ENCODE measurements at places on chromosomes 11 and 22.

- DNase-seq, result peak; percentile 63
These were observed 18.1 kb upstream of the MYH9 start for GRCh38 chr22:36405671-36406538.

DNA sequence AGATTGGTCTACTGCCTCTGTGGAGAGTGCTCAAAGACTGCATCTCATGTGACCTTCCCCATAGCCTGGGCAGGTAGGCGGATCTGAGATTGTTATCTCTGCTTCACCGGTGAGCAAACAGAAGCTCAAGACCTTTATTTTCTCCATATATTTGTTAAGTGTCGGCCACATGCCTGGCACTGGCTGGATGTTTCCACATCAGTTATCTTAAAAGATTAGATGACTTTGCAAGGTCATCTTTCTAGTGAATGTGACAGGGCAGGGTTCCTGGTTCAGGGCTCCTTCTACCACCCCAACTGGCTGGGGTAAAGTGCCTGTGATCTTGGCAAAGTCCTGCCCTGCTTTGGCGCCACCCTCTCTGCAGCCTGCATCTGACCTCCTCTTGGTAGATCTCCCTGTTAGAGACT is 125.0 kb downstream of the CCDC81 start:
- peak; percentile 84 for DNase-seq

DNA sequence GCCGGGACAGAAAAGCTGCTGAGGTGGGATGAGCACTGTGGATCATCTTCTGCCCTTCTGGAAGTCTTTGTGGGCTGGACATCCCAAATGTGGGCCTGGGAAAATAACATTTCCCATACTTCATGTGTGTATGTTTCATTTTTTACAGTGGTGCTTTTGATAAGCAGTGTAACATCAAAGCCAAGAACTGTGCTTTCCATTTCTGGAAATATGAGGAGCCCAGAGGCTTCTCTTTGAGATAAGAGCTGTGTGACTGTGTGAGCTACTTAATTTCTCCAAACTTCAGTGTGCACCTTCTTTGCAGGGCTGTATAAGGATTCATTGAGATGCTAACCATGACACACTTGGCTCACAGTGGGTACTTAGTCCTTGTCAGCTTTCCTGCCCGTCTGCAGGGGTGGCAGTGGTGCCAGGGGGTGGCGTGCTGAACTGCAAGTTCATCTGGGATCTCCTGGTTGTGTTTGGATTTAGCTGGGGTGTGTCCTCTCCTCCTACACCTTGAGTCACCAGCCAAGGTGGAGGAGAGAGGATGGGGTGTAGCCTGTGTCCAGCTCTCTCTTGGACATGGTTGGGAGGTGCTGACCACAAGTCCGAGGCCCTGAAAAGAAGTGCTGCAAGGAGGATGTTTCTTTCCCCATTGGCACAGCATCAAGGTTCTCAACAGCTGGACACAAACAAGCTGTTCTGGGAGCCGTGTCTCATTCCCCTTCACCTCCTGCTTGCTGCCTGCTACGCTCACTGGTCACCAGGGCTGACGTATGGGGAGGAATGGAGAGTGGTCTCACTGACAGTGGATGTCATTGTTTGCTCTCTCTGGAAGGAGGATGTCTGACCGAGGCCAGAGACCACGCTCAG is 139.4 kb downstream of the TEAD1 start:
- peak; percentile 39 for DNase-seq

DNA sequence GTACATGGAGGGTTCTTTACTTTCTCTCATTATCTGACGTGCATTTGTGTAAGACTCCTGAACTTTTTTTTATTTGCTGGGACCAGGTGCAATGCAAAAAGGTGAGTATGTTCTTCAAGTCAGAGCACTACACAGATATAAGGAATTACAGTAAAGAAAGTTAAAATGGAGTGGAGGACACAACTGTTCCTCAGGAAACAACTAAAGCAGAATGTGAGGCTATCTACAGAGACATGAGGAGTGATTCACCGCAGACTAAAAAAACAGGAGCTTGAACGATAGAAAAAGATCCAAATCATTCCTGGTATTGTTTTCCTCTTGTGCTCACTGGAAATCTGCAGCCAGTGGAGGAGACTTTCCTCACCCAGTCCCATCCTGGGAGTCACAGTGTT is 106.2 kb downstream of the ABTB2 start:
- DNase-seq, result no peak

GRCh38 chr11:46326813-46327416 is 20.3 kb upstream of the DGKZ start:
- no peak for DNase-seq

DNA sequence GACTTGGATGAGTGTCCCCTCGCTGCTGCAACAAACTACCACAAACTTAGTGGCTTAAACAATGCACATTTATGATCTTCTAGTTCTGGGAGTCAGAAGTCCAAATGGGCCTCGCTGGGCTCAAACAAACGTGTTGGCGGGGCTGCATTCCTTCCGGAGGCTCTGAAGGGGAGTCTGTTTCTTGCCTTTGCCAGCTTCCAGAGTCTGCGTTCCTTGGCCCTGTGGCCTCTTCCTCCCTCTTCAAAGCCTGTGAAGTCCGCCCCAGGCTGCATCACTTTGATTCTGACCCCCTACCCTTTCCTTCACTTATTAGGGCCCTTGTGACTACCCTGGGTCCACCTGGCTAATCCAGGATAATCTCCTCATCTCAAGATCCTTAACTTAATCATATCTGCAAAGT is 80.3 kb upstream of the NECTIN1 start:
- DNase-seq, result no peak

DNA sequence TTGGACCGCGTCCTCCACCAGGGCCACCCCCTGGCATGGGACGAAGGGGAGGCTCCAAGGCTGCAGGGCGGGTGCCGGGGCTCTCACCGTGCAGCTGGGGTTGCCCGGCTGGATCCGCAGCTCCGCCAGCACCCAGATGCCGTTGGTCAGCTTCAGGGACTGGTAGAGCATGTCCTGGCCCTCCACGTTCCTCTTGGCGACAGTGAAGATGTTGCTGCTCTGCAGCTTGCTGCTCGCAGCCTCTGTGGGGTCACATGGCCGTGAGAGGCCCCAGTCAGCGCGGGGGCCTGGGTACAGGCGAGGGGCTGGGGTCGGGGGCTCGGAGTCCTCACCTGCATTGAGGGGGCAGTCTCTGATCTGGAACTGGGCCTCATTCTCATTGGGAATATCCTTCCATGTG is 14.8 kb upstream of the RASL10A start:
- no peak for DNase-seq

DNA sequence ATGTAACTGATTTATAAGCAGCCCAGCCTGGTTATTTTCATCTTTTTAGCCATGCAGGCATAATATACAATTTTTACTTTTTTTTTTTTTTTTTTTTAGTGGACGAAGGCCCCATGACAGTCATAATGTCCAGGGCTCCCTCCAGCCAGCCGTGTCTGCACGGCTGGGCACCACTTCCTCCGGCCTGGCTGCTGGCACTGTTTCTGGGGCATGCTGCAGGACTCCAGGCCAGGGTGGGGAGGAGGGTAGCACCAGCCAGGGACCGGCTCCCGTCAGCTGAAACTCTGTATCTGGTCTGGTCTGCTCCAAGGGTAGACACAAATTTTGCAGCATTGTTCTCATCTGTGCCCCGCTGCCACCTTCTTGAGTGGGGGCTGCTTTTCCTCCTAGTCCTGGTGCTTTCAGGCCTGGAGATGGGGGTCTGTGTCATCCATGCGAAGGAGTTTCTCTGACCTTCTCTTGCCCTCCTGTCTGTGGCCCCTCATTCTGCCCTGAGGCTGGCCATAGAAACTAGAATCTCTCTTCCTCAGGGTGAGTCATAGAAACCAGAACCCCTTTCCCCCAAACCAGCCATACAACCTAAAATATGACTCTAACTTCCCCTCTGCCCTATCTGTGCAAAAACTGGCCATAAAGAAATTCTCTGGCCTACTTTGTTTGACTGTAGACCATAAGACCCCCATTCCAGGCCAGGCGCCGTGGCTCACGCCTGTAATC is 9.2 kb upstream of the RRP7A start:
- no peak for DNase-seq

DNA sequence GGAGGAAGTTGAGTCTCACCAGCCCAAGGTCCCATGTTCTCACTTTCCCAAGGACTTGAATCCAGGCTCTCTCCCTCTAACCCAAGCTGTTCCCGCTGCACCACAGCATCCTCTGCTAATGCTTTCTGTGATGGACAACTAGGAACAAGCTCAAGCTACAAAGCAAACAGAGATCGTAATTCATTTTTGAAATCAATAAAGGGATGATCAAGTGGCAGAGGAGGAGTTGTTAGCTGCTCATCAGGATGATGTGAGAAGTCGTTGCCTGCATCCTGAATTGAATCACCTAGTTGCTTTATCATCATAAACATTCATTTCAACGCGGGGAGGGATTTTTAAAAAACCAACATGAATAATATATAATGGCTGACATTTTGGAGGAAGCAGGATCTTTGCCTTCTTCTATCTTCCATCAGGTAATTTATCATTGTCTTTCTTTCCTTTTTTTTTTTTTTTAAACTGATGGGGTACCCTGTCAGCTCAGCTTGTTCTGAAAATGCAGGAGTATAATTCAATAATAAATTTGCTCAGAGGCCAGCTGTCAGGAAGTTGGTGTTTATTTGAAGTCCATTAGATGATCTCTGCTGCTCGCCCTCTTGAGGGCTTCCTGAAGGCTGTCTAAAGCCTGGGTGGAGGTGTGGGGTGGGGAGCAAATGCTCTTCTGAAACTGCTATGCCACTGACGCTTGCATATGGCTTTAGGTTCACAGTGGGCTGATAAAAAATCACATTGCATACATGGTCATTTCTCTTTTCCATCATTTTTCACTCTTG is 174.4 kb upstream of the NARS2 start:
- DNase-seq, result no peak

DNA sequence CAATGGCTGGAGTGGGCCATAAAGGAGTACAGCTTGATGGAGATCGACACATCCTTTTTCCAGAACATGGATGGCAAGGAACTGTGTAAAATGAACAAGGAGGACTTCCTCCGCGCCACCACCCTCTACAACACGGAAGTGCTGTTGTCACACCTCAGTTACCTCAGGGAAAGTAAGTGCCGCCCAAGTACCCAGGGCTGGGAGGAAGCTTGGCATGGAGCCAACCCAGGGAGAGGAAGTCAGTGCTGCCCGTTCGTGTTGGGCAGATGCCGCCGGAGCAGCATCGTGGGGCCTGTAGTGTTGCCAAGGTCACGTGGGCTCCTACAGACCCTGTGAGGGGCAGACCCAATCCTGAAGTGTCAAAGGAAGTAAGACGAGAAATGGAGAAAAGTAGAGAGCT is 78.9 kb downstream of the FLI1 start:
- DNase-seq, result peak; percentile 76

DNA sequence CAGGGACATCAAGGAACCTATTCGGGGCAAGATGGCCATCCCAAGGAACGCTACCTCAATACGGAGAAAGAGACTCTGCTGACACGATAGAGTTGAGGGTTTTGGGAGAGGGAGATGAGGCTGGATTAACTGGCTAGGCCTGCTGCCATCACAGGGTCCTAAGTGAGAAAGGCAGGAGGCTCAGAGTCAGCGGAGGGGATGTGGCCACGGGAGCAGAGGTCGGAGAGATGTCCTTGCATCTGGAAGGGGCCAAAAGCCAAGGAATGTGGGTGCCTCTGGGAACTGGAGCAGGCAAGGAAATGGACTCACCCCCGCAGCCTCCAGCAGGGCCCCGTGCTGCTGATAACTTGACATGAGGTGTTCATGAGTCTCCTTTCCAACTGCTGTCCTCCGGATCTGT is 31.0 kb upstream of the RFPL3 start:
- DNase-seq, result peak; percentile 11

GRCh38 chr11:43904742-43905535 is 24.3 kb downstream of the ALKBH3 start:
- DNase-seq, result no peak

- no peak for DNase-seq
These were observed 3.3 kb upstream of the LIN7C start for GRCh38 chr11:27509908-27510307.

DNA sequence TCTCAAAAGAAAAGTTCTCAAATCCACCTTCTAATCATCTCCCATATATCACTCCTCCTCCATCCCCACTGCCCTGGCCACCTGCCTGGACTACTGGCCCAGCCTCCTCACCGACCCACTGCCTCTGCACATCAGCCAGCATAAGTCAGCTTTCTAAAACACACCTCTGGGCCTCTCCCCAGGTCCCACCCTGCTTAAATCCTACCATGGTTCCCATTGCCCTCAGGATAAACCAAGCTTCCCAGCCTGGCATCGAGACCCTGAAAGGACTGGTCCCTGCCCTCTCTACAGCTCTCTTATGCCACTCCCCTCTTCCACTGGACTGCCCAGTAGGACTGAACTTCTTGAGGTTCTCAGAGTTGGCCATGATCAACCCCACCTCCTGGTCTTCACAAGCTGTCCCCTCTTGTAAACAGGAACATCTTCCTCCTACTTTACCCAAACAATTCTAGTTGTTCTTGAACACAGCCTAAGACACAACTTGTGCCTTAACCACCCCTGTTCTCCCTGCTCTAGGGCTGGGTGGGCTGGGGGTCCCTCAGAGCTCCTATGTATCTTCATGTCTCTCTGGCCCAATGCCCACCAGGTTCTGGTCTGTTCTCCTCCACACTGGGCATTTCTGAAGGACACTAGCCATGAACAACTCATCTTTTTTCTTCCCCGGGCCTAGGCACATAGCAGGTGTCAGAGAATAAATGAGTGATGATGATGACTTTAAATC is 12.6 kb upstream of the P2RY6 start:
- no peak for DNase-seq

- no peak for DNase-seq
These were observed 18.8 kb downstream of the QSER1 start for GRCh38 chr11:32911413-32911812.

DNA sequence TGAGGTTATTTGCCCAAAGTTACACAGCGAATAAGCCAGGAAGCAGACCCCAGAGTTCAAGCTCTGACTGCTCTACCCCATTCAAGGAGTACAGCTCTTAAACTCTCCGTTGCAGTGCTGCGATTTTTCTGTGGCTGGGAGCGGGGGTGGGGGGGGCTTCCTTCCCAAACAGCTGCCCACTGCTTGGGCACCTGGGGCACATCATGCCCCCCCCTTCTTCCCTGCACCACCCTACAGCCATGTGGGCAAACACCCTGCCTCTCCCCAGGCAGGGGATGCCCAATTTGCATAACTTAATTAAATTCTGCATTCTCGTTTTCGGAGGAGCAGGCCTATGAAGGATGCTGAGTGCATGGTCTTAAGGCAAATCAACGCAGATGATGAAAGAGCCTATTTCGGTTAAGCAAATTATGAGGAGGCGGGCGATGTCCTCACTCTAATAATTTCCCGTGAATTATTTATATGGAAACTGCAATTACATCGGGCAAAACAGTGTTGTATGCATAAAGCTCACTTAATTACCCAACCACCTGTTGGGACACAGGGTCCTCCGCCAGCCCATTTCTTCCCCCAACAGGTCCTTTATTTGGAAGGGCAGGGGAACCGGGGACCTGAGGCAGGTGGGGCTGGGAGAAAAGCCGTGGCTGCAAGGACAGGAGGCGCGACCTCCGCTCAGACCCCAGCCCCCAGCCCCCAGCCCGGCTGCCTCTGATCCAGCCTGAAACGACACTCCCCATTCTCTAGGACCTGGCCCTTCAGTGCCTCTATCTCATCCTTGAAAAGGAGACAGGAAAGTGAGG is 610.5 kb downstream of the BUD13 start:
- DNase-seq, result no peak
